Kidney glomerular epithelial cell (primary cell): ENCODE measurements at places on chromosomes 5 and 9.

GRCh38 chr5:9549941-9550340 is 4.1 kb upstream of the SEMA5A start:
- DNase-seq, result no peak

DNA sequence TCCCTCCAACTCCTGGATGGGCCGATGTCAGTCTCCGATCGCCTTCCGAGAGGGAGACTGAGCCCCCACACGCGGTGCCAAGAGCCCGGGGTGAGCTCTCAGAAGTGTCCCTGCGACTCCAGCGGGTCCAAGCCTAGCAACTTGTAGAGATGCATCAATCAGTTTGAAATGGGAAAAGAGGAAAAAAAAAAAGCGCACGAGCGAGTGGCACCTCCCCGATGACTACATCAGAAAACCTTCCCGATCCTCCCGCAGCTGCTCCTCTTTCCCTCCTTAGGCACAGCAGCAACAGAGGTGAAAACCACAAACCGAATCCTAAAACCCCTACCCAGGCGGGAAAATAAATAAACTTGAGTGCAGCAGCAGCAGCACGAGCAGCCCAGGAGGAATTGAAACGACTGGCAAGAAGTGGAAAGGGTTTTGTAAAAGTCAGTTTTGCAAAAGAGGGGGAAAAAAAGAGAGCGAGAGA is 1.0 kb upstream of the EFNA5 start:
- peak; percentile 92 for DNase-seq

DNA sequence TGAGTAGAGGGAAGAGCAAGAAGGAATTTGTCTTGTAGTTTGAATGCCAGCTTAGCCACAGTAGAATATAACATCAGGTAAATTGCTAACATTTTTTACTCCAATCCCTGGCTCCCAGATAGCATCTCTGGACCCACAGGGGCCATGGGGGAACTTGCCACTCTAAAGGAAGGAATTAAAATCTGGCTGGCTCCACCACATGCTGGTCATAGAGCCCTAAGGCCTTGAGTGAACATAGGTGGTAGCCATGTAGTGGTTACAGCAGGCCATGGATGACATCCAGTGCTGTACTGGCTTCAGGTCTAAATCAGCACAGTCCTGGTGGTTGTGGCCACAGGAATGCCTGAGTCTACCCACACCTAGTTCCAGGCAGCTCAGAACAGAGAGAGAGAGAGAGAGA is 109.9 kb upstream of the RGMB start:
- no peak for DNase-seq

DNA sequence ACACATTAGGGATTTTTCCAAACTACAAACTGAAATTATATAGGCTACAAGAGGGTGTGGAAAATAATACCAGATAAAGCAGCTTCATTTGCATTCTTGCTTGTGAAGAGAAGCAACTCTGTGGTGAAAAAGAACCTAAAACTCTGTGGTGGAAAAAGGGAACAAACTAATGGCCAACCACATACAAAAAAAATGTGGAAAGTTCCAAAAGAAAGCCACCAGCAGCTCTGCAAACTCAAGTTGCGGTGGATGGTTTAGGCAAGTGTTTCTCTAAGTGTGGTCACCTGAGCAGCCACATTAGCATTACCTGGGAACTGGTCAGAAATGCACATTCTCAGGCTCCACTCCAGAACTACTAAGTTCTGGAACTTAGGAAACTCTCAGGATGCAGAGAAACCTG is 586.4 kb downstream of the ACTL7B start:
- DNase-seq, result no peak

- peak; percentile 27 for DNase-seq
Observed at GRCh38 chr5:69493396-69494133, 975 bp downstream of the OCLN start.

- DNase-seq, result no peak
Observed at GRCh38 chr5:142900927-142901326, 130.8 kb downstream of the ARHGAP26 start.

DNA sequence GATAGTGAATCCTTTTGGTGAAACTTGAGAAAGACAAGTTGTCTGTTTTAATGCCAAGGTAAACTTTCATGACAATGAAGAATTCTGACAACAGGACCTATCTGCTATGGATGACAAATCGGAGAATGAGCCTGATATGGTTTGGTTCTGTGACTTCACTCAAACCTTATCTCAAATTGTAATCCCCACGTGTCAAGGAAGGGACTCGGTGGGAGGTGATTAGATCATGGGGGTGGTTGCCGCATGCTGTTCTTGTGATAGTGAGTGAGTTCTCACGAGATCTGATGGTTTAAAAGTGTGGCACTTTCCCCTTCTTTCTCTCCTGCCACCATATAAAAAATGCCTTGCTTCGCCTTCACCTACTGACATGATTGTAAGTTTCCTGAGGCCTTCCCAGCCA is 1964.1 kb upstream of the CDH9 start:
- DNase-seq, result no peak

DNA sequence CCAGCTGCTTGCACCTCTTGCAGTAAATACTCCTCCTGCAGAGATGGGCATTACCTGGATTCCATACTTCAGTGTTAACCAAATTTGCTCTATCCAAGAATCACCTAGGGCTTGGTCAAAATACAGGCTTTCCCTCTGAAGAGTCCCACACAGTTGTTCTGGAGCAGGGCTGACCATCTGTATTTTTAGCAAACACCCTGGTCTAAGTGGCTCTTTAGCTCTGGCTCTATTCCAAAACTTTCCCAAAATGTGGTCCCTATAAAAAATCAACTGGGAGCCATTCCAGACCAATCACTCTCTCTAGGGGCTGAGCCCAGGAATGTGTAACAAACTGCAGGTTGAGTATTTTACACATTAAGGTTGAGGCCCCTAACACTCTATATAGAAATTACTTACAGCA is 153.7 kb downstream of the SPOCK1 start:
- DNase-seq, result no peak

DNA sequence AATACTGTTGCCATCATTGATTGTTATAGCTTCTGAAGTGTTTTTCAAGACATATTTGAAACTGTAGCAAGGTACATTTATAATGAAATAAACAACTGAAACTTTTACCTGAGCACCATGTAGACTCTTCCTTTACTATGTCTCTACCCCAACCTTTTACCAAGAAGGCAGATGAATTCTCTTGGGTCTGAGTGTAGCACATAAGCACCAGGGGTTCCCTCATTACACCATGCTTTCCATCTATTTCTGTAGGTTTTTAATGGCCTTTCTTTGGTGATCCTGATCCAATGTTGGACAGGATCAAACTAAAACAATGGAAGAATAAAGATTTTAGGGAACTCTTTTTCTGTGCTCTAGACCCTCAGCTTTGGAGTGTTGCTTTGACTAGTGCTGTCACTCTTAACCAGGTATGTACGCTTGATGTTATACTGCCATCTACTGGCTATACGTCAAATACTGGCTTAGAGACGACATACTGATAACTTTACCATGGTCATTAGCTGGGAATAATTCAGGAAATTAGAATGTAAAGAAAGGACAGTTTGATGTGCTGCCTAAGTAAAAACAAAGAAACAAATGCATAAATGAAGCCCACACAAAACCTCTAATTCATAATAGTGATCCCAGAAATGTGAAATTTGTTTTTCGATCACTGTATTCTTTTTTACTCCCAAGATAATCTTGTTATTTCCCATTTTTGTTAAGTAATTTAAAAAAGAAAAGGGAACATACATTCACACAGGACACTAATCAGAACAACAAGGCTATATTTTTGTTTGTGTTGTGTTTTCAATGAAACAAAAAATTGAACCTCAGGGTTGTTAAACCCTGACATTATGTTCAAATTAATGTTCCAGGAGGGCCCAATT is 30.7 kb downstream of the IFNW1 start:
- peak; percentile 71 for DNase-seq

GRCh38 chr9:100488177-100488576 is 15.2 kb downstream of the TMEFF1 start:
- no peak for DNase-seq

- DNase-seq, result no peak
Observed at GRCh38 chr9:98259791-98260190, 4.3 kb upstream of the TBC1D2 start.

DNA sequence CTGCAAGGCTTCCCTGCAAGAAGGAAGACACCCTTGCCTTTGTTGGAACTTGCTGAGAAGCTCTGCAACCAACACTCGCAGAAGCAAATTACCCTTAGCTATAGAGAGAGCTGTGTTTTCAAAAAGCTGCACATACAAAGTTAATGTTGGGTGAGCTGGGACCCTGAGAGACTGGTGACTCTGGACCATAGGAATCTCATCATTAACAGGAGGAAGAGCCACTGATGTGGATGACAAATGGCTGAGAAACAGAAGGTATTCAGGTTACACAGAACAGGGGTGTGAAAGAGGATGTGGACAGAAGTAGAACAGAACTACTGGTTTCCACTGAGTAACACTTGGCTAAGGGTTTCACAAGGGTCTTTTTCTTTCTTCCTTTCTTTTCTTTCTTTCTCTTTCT is 493.5 kb downstream of the IRX1 start:
- DNase-seq, result no peak

DNA sequence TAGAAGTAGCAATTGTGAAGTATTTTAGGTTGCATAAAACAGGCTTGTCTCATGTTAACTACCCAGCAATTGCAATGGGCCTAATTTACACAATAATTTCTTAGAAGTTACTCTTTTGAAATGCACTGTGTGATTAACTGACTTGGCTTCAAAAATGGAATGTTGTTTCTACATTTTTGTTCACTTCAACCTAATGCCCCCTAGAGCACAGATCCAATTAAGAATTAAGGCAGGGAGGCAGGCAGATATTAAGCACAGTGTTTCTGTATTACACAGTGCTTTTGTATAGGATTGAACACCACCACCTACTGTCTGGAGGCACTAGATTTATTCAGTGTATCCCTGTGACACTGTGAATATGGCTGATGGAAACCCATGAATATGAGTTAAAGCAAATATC is 302.1 kb downstream of the FBXL17 start:
- no peak for DNase-seq

GRCh38 chr9:86730163-86730928 is 217.0 kb downstream of the GAS1 start:
- no peak for DNase-seq

GRCh38 chr9:108058135-108058814 is 568.7 kb upstream of the KLF4 start:
- DNase-seq, result no peak

DNA sequence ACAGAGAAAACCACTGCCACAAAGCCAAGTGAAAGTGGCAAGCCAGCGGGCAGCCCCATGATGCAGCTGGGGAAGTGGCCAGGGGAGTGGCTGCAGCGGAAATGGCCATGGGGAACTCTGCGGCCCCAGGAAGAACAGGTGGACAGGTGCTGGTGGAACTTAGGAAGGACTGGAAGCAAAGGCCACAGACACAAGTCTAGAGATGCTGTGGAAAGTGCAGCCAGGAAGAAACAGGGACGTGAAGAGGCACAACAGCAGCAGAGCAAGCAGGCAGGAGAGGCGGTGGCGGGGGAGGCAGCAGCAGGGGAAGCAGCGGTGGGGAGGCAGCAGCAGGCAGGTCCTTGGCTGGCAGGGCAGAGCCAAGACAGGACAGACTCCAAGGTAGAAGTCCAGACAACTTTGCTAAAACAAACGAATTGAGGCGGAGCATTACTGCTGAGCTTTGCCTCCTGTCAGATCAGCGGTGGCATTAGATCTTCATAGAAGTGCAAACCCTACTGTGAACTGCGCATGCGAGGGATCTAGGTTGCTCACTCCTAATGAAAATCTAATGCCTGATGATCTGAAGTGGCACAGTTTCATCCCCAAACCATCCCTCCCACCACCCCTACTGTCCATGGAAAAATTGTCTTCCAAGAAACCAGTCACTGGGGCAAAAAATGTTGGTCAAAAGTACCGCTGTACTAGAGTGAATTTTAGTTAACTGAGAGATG is 11.8 kb downstream of the SURF6 start:
- DNase-seq, result no peak

DNA sequence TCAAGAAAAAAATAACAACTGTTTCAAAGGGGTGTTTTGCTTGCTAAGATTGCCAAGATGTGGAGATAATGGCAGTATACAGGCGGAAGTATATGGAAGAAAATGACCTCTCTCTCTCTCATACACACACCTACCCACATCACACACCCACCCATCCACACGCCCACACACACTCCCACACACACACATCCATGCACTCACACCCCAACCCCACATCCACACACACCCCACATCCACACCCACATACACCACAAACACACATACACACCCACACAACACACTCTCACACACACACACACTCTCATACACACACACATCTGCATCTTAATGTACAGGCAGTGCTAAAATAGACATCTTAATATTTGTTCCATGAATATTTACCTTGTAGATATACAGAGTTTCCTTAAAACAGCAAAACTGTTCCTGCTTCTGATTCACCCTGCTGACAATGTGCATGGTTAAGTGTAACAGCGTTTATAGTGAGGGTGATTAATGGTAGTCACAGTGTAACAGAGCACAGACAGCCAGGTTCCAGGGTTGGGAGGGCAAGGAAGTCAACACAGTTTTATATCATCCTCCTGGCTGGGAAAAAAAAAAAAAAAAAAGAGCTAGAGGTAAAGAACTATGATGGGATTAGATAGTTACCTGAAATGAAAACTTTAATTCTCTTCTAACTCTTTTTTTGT is 8.3 kb downstream of the BHMT2 start:
- DNase-seq, result peak; percentile 59

- no peak for DNase-seq
Observed at GRCh38 chr5:38473008-38473407, 83.4 kb downstream of the LIFR start.

GRCh38 chr9:127531676-127532075 is 80.4 kb downstream of the LRSAM1 start:
- no peak for DNase-seq

GRCh38 chr5:165161204-165161603 is 1655.8 kb downstream of the MAT2B start:
- no peak for DNase-seq

DNA sequence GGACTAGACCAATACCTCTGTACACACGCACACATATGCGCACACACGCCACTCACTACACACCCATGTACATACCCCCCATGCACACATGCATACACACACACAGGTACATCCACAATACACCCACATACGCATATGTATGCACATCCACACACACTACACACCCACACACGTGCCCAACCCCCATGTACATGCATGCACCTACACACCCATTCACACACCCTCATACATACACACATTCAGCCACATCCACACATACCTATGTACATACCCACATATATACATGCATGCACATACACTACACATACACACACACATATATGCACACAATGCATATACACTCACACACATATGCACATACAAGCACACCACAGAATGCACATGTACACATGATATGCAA is 107.1 kb downstream of the GADD45G start:
- no peak for DNase-seq

GRCh38 chr5:32880796-32881195 is 169.7 kb downstream of the NPR3 start:
- no peak for DNase-seq
